G401 (cell line): ENCODE measurements at places on chromosomes 13 and 19.

DNA sequence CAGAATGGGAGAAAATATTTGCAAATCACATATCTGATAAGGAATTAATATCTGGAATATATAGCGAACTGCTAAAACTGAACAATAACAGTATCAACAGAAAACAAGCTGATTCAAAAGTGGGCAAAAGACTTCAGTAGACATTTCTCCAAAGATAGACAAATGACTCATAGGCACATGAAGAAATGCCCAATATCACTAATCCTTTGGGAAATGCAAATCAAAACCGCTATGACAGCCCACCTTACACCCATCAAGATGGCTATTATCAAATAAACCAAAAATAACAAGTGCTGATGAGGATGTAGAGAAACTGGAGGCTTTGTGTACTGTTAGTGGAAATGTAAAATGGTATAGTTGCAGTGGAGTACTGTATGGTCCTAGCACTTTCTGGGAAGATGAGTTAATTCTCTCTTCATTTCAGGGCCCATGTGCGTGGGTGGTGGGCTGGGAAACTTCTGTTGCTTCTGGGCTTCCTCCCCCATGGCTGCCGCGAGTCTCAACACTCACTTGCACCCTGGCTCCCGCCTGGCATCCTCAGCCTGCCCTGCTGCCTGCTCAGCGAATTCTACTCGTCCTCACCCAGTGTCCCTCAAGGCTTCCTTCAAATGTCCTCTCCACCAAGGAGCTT is 12.4 kb upstream of the GJA3 start:
- no peak for DNase-seq

- no peak for DNase-seq
Observed at GRCh38 chr19:1451916-1452801, 2.2 kb downstream of the APC2 start.

DNA sequence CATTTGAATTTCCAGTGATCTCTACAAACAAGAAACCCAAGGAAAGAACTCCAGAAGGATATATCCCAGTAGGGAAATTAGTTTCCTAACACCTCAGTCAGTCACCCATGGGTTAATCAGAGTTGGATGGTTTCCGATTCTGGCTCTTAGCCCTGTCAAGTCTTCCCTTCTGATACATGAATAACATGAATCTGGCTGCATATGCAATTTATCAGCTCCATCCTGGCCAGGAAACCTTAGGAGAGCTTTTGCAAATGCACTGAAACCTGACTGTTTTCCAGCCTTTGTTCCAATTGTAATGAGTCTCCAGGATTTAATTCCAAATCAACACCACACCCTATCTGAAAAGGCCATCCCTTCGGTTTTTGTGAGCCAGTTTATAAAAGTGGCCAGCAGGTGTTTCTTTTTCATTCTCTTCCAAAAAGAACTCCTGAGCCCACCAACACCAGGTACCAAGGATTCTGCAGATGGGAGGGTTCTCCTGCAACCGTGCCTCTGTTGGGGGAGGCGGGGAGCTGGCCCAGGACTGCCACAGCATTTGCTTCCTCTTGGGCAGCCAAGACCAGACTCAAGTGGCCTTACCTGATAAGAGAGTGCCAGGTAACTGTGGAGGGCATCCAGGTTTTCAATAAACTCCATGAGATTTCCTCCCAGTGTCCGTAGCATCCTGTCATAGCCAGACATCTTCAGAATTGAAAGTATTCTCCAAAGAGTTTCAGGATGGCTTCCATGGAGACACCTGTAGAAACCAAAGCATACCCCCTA is 77.5 kb downstream of the C13orf42 start:
- peak; percentile 91 for DNase-seq

DNA sequence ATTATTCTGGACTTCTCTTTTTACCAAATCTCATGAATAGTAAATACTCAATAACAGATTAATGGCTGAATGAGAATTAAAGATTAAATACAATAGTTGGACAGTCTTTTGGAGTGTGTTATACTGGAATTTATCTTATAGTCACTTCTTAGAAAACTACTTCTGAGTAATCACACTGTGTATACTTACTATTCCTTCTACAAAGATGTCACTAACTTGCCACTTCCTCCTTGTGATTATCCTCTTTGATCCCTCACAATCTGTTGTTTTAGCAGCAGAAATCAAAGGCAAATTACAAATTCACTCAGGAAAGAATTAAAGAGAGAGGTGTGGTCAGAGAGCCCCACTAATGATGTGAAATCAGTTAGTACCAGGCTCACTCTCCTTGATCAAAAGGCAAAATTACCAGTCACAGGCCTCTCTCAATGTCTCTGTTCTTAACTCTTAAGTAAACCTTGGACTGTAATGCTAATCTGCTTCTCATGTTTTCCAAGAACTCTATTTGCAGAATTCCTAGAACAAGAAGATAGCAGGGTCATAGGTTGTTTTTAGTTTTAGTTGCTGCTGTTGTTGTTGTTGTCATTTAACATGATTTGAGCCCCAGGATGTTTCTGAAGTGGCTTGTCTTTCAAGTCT is 37.3 kb upstream of the FNDC3A start:
- DNase-seq: no peak

DNA sequence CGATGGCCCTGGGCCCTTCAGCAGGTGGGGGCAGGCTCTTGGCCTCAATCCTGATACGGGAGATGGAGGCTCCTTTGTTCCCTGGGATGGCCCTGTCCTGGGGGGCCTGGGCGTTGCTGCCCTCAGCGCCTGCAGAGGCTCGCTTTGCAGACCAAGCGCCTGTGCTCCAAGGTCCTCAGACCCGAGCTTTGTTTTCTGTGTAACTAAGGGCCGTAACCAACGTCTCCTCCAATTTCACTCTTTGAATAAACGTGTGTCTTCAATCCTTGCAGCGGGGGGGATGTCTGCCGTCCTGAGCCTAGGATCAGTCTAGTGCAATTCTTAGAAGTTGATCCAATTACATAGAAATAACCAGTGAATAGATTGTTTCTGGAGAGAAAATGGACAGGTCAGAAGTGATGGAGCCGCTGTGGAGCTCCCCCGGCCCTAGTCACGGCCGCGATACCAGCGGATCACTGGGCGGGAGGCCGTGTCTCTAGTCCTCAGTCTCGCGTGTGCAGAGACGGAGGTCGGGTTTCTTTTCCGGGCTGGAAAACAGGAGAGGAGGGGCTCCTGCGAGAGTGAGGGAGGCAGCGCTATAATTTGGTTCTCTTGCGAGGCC is 5.3 kb downstream of the PTBP1 start:
- no peak for DNase-seq

DNA sequence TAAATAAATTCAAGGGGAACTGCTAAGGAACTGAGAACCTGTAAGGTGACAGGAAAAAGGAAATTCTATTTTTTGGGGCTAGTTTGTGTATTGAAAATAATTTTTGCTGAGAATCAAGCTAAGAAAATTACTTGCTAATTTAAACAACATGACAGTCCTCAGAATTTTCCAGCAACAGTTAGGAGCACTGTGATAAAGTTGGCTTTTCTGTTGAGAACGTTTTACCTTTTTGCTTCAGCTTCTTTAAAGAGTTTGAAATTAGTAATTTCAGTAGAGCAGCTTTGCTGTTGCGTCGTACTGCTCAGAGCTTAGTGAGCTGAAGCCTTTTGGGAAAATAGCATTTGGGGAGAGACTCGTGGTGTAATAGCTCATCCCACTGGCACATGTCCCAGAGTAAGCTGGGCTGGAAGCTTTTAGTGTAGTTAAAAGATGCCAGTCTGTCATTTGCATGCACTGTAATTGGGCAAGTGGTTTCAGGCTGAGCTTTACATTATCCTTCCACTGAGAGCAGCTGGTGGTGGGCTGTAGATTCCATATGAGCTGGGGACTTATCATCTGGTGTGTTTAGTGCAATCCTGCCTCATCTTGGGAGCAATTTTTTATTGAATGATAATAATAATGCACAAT is 69.8 kb downstream of the LRCH1 start:
- DNase-seq: peak; percentile 95

DNA sequence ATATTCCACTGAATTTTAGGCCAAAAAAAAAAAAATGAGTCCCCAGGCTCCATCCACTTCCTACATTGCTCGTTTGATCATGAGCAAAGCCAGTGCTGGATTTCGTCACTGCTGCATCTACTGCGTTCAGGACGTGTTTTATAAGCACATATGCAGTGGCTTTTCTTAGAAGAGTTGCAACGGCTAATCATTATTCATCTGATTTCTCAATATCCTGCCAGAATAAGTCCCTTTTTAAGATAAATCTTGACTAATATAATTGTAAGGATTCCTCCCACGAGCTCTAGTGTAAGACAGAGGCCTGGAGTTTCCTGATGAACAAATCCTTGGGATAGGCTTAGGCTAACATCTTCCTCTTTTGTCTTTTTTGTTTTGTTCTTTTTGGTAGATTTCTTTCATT is 19.5 kb downstream of the FAM124A start:
- no peak for DNase-seq

DNA sequence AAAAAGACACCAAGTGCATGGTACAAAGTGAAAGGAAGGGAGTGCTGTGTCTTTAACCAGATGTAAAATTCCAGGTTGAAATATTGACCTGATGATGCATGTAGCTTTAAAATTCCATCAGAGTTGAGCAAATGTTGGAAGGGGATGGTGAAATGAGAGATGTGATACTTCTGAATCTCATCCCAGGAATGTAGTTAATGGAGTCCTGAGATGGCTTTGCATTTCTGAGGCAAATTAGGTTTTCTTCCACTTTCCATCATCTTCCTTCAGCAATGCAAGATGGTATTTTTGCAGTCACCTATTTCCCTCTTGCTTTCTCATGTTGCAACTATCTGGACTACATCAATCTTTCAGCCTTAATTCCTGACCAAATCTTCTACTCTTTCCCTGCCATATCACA is 194.1 kb upstream of the MIR17HG start:
- DNase-seq: peak; percentile 28

GRCh38 chr13:99948907-99949678 is 22.5 kb downstream of the ZIC5 start:
- DNase-seq: no peak

DNA sequence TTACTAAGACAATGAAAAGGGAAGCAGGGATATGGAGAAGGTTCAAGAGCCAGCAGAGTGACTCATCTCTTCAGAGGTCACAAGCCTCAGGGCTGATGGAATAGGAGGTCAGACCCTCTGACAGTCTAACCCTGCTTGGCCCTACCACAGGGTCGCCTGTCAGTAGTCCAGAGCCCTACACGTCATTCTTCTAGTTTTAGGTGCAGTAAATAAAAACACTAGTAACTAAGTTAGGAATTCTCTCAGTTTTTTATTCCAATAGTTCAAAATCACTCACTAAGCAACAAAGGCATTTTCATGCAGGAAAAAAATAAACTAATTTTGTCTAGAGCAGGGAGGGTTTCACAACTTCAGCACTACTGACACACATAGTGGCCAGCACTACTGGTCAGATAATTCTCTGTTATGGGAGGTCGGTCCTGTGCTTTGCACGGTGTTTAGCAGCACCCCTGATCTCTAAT is 27.2 kb downstream of the FOXO1 start:
- no peak for DNase-seq

- DNase-seq: no peak
Observed at GRCh38 chr19:42363614-42364346, 26.3 kb downstream of the CNFN start.

GRCh38 chr13:73060251-73061160 is 1.7 kb downstream of the KLF5 start:
- no peak for DNase-seq

GRCh38 chr19:41386442-41386841 is 10.1 kb downstream of the TMEM91 start:
- no peak for DNase-seq

DNA sequence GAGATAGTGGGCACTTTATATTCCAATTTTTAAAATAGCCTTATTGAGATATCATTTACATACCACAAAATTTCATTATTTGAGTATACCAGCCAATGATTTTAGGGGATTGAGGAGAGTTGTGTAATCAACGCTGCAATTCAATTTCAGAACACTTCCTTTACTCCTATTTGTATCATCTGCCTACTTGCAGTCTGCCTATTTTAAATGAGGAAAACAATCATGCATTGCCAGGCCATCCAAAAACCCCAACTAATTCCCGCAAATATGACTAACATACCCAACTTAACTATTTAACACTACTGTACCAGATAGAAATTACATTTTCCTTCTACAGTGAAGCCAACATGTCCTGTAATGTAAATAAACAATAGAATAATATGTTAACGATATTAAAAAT is 26.7 kb downstream of the CAB39L start:
- DNase-seq: no peak

DNA sequence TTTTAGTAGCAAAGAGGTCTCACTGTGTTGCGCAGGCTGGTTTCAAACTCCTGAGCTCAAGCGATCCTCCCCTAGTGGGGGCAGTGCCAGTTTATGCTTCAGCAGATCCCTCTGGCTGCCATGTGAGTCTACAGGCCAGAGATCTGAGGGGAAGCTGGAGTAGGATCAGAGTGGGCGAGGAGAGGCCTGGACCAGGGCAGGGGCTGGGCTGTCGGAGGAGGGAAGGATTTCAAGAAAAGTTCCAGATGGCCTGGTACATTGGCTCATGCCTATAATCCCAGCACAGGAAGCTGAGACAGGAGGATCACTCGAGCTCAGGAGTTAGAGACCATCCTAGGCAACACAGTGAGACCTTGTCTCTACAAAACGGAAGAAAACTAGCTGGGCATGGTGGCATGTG is 9.8 kb downstream of the DHX34 start:
- DNase-seq: no peak

DNA sequence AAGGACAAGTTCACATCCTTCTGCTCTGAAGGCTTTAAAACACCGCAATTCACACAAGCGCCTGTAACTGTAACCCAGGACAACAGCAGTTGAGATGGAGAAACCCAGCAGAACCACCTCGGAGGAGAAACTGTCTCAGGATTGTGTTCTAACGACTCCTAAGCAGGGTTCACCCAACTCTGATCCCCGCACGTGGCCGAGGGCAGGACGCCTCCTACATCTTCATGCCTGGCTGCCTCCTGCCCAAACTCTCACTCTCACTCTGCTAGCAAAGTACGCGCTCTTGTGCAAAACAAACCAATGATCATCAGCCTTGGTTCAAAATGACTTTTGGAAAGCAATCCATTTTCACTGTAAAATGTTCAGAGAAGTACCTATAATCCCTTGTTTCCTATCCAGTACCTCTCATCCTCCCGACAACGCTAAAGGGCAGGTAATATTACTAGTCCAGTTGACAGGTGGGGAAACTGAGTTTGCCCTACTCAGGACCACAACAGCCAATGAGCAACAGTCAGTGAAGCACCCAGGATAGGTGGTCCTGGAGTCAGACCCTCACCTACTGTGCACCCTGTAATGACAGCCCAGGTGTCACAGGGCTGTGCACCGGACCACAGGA is 25.6 kb downstream of the EPS15L1 start:
- no peak for DNase-seq

- DNase-seq: no peak
Observed at GRCh38 chr19:49613374-49613773, 22.4 kb downstream of the PRR12 start.
